ENCODE measurements at places on chromosomes 5 and 9.

GRCh38 chr9:93699650-93700049 is 123.3 kb downstream of the PHF2 start:
- DNase-seq = no peak

DNA sequence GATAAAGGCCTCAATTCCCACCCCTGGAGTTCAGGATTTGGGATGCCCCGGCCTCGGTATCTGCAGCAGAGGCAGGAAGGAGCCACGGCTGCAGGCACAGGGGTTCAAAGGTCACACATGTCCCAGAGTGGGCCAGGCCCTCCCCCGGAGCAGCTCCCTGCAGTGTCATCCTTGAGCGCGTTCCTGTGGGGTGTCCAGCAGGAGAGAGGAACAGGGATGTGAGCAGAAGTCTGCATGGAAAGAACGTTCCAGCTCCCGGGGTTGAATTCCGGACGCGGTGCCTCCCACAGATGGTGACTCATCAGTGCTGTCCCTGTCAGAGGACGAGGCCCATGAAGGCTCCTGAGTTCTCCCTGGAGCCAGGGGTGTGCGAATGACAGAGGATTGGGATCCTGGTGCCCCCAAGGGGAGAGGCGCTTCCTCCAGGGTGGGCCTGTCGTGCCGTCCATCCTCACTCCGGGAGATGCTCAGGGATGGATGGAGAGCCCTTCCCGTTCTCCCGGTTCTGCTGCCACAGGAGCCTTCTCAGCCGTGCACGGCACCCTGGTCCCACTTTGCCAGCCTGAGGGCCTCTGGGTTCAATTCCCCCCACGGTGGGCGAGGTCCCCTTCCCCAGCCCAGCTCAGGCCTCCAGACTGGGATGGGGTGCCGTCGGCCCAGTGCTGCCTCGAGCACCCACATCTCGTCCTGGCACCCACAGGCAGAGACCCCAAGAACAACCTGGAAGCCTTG is 3.1 kb downstream of the LCN1 start:
- DNase-seq = no peak

DNA sequence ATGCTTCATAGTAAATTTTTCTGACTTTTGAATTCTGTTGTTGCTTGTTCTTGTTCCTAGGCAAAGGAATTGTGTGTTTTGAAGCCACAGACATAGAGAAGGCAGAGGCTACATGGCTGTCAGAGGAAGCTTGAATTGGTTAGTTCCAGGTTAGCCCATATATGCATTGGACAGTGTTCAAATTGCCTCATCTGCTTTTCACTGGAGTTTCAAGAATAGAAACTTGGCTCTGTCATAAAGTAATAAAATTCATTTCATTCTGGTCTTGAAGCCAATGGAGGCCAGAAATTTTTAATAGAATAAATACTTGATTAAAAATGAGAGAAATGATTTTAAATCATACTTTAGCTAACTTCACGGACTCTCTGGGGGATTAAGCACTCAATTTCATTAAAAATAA is 178.0 kb downstream of the YIPF5 start:
- no peak for DNase-seq

- no peak for DNase-seq
Measured at GRCh38 chr9:116094846-116095245, 58.7 kb upstream of the PAPPA start.

- no peak for DNase-seq
Measured at GRCh38 chr9:107782381-107782780, 292.8 kb upstream of the KLF4 start.

DNA sequence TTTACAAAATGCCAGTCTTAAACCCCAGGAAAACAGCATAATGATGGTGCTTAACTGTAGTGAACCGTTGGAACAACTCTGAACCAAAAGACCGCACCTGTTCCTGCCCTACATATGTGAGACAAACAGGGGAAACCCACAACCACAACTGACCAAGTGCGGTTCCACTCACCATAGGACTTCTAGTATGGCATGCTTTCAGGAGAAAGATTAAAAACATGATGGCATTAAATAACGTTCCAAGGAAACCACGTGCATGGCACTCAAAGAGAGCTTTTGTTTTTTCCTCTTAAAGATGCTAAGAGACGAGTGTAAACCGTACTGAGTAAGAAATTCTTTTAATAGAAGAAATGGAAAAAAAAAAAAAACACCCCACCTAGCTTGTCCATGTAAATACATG is 119.8 kb downstream of the SSBP2 start:
- no peak for DNase-seq

GRCh38 chr9:76510041-76510440 is 51.1 kb downstream of the GCNT1 start:
- no peak for DNase-seq
